ENCODE measurements at places on chromosomes 5 and 9.
A peak's percentile ranks its signal among the peaks of the same experiment; 100 is the strongest.

- DNase-seq: peak; percentile 29
These were observed at the start of gene PCDHGA10 for GRCh38 chr5:141412854-141413539. PCDHGA10 (plus strand) TSS chr5:141412987; CDS start chr5:141413176, 189 bp downstream.

DNA sequence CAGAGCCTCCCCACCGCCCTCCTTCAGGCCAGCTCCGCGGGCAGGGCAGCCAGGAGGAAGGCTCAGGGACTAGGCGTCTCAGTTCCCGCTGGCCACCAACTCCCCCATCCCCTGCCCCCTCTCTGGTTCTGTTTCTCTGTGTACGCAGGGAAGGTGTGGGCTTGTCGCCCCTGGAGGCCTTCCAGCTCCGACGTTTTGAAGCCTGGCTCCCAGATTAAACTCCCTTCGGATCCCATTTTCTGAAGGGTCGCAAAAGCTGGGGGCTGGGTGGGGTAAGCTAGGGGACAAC is 346 bp downstream of the ATOX1 start:
- no peak for DNase-seq

GRCh38 chr5:120985526-120985925 is 521.4 kb downstream of the PRR16 start:
- DNase-seq: no peak

DNA sequence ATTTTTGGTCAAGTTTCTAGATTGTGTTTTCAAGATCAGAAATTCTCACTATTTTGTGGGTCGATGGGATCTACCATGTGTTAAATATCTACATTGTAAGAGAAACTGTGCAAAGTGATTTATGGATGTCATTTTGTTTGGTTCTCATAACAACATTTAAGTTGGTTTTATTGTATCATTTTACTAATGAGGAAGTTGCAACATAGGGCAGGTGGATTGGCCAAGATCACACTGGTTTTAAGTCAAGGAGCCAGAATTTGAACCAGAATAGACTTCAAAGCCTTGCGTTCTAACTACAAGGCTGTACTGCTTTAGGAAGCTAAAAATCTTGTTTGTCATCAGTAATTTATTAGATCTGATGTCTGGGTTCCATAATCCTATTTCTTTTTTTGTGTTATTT is 23.4 kb downstream of the SH3TC2 start:
- no peak for DNase-seq

DNA sequence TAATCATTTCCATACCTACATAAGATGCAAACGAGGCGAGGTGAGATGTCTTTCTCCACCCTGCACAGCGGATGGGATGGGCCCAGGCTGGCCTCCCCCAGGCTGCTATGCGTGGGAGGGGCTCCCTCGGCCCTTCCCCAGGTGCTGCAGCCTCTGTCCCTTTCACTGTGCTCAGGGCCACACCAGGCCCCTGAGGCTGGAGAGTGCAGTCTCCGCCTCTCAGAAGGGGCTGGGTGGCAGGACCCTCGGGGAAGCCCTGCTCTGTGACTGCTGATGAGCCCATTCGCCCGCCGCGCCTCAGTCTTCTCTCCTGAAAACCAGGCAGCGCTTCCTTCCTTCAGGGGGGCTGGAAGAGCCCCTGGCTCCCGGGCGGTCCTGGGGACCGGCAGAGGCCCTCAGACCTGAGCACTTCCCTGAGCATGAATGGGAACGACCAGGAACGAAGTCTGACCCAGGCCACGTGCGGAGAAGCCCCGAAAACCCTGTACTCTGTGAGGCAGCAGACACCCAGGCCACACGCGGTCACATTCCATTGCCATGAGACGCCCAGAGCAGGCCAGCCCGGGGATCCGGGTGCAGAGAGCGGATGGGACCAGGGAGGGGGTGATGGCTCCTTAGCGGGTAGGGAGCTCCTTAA is 21.9 kb upstream of the NOTCH1 start:
- DNase-seq: peak; percentile 98

GRCh38 chr5:57698086-57698485 is 215.5 kb upstream of the ACTBL2 start:
- no peak for DNase-seq

DNA sequence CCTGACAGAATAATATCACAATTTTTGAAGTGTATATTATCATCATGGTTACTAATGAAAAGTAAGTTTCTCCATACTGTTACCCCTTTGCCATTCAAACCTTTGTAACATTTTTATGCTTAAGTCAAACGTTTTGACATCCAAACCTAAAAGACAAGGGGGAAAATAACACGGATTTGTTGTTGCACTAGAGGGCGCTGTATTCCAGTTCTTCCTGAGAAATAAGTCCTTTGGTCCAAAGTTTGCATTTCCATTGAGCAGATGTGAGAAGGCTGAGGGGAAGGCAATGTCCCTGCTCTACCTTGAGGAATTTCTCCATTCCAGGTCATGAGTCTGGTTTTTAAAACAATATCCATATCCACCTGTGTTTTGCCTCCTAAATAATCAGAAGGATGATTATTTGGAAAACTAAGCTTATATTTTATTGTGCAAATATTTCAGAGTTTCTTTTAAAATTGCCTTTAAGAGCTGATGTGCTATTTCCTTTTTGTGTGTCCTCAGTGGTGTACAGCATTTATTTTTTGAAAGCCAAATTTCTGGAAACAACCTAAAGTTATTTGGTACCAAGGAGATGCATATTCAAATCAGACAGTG is 9.7 kb downstream of the LECT2 start:
- DNase-seq: peak; percentile 63

- DNase-seq: no peak
These were observed 73.2 kb downstream of the PIK3R1 start for GRCh38 chr5:68288707-68289134.

DNA sequence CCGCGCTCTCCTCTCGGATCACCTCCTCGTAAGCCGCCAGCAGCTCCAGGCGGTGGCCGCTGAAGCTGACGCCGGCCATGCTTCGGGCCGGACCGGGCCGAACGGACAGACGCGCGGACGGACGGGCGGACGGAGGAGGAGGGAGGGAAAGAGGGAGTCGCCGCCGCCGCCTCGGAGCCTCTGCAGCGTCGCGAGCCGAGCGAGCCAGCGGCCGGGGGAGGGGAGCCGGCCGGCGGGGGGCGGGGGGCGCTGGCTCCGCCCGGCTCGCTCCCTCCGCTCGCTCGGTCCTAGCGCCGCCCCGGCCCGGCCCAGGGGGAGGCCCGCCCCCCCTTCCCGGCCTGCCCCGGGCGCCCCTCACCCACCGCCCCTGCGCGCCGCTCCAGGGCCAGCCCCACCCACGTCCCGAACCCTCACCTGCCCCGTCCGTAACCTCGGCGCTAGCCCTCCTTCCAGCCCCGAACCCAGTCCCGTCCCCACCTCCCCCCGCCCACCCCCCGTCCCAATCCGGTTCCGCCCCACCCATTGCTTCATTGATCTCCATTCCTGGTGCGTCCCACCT is at the start of gene DBN1:
DBN1 (minus strand) TSS at position 192 of the 559 bp plus-strand sequence; CDS start at position 79, 113 bp downstream.
- DNase-seq: peak; percentile 82

DNA sequence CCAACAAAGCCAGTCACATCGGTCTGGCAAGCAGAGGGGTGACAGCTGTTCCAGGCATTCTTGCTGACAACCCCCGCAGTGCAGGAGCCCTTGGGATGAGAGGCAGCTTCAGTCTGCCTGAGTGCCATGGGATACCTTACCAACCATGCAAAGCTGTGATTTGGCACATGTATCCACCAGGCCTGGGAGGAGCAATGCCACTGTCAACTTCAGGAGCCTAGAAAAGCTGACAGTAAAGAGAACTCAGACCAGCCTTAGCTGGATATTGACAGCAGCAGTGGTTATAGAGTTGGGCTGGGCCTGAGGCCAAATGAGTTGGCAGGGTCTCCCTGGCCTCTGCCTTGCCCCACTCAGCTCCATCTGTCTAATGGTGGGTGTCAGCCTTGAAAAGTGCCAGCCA is 10.1 kb upstream of the PLPPR1 start:
- no peak for DNase-seq

DNA sequence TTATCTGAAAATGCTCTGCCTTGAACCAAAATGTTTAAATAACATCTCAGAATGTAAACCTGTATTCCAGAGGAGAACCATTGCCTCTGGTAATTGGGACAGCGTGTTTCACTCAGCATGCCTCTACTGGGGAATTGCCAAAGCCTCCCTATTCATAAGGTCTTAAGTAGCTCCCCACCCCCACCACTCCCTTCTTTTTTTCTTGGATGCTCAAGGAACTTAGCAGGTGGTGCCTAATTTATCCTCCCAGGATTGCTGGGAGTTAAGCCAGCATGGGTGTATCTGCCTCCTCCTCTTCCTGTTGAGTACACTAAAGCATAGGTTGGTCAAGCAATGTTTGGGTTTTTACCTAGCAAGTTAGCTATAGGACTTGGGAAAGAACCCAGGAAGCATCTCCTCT is 220.2 kb downstream of the DMAC1 start:
- DNase-seq: no peak

DNA sequence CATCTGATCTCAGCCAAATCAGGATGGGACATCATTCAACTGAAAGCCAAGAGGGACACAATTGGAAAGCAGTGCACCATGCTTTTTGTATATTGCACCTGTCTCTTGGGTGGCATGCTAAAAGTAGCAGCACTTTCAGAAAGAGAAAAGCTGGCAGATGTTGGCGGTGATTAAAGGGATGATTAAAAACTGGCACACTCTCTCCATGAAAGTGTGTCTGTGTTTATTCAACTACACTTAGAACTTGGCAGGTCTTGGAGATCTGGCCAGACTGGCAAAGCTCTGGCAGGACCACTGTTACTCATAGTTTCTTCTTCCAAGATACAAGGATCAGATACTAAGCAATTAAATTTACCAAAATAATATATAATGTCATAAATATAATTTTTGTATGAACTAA is 112.9 kb upstream of the ELAVL2 start:
- DNase-seq: no peak

DNA sequence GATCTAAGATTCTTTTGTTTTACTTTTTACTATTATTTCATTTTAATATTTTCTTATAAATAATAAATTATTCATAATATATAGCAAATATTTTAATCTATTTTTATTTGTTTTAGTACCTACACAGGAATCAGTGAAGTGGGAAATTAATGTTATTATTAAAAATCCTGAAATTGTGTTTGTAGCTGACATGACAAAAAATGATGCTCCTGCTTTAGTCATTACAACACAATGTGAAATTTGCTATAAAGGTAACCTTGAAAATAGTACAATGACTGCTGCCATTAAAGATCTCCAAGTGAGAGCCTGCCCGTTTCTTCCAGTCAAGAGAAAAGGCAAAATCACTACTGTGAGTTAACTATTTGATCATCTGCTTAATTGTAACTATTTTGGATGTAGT is 138.7 kb downstream of the VPS13A start:
- DNase-seq: no peak

DNA sequence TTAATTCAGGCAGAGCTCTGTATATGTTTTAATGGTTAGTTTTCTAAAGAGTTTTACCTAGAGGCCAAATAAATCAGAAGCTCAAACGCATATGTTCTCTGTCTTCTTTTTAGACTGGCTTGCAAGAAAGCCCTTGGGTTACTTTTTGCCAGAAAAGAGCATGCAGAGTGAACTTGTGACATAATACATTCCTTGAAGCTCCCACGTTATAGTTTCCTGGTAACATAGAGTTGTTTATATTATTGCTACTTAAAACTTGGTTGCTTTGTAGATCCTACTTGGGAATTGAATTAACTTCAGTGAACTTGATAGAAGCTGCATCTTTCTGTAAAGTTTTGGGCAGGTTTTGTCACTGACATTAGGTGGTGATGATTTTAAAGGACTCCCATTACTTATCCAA is 102.9 kb downstream of the C9orf152 start:
- DNase-seq: no peak

DNA sequence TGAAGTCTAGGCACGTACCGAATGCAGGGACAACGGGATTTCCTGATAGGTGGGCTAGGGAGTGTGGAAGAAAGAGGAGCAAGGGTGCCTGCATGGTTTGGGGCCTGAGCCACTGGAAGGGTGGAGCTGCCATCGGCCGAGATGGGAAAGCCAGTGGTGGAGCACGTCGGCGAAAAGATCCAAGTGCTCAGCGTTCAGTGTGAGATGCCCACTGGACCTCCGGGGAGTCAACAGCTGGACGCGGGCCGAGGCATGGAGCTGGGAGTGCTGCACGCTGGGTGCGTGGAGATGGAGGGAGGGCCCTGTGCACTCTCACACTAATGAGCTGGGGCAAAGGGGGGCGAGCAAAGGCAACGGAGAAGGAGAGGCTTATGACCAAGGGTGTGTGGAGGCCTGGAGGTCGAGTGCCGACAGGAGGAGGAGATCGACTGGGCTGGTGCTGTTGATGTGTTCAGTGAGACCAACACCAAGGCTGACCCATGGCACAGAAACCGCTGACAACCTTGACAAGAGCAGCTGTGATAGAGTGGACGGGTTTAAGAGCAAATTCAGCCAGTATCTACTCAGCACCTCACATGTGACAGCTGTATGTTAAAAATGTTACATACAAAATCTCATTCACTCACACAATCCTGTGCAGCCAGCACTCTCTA is 85.7 kb downstream of the STK10 start:
- no peak for DNase-seq

DNA sequence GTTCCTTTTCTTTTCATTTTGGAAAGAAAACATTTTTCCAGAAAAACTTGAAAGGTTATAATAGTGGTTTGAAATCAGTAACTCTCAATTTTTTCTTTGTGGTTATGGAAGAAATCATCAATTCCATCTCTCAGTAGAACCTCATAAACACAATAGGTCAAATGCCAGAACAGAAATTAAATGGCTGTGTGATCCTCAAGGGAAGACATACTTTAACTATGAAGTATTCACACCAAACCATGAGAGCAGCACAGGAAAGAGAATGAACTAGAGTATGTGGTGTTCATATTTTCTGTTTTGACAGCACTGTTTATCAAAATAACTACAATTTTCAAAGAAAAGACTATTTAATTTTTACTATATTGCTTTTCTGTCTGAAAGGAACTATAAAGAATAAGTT is 29.7 kb upstream of the EFNA5 start:
- no peak for DNase-seq

DNA sequence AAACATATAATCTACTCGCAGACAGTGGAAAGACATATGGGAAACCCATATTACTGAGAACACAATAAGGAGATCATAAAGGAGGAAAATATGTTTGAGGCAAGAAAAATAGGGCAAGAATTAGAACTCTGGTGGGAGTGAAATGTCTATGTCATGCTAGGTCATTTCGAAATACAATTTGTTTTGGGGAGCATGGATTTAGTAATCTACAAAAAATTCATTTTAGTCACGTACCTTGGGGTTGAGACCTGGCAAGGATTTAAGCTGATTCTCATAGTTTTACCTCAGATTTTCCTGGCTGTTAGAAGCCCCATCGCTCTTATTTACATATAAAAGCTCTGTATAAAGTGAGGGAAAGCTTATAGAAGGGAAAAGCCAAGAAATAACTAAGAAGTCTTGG is 11.5 kb upstream of the CSNK1G3 start:
- DNase-seq: no peak

DNA sequence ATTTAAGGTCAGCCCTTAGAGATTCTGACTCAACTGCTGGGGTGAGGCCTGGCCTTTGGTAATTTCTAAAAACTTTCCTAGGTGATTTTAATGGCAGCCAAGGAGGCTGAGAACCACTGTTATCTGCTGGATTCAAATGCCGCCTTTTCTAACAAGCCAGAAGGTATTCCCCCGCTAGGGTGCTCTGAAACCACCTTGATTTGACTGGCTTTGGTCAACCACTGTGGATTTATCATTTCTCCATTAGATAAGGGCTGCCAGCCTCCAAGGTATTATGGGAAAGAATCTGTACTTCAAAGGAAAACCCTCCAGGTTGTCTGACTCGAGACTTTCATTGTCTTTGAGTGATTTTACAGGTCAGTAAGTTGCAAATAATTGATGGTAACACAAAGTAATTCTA is 4.3 kb downstream of the ANXA6 start:
- DNase-seq: no peak

GRCh38 chr5:74079971-74080556 is 454.1 kb downstream of the ARHGEF28 start:
- no peak for DNase-seq
